Uterus (tissue), 4 donors: ENCODE measurements at places on chromosomes 4 and X. TPM values are rescaled to one million over a fixed set of nuclear protein-coding genes. Genes with fewer than 3 reads are reported as not detected.

Gene MAOB
- 32.9 TPM for total RNA-seq

Gene PPBP
- total RNA-seq = 27.9 TPM

Gene GPR82
- not detected for total RNA-seq

Gene TMEM128
- 38.8 TPM for total RNA-seq

Gene GAGE13
- total RNA-seq = not detected

Gene FAT1
- 38.2 TPM for total RNA-seq

Gene BEX2
- 1.5 TPM for total RNA-seq

Gene FGF13
- total RNA-seq = 22.1 TPM

Gene DCAF8L2
- total RNA-seq = not detected

Gene USP17L29
- not detected for total RNA-seq

Gene MAGEC2
- not detected for total RNA-seq

Gene PNMA6F
- not detected for total RNA-seq

Gene HPSE
- 3.1 TPM for total RNA-seq

Gene ANKRD37
- total RNA-seq = 15.6 TPM

Gene HSD17B11
- total RNA-seq = 142 TPM

Gene FRG2
- total RNA-seq = not detected

Gene TCEAL5
- 6.5 TPM for total RNA-seq

Gene ADGRL3
- 77.5 TPM for total RNA-seq

Gene CAPN6
- total RNA-seq = 10.7 TPM

Gene CDS1
- total RNA-seq = not detected

Gene GAGE12E
- total RNA-seq = not detected

Gene WDR1
- total RNA-seq = 517 TPM

Gene HOPX
- 37.4 TPM for total RNA-seq

Gene SORCS2
- total RNA-seq = 17.1 TPM

Gene UGT2B7
- total RNA-seq = 2.0 TPM

Gene FGA
- not detected for total RNA-seq

Gene CCDC149
- total RNA-seq = 104 TPM

Gene NFKB1
- 56.3 TPM for total RNA-seq

Gene LGI2
- 21.2 TPM for total RNA-seq
